ENCODE measurements at places on chromosomes 5 and 9.

DNA sequence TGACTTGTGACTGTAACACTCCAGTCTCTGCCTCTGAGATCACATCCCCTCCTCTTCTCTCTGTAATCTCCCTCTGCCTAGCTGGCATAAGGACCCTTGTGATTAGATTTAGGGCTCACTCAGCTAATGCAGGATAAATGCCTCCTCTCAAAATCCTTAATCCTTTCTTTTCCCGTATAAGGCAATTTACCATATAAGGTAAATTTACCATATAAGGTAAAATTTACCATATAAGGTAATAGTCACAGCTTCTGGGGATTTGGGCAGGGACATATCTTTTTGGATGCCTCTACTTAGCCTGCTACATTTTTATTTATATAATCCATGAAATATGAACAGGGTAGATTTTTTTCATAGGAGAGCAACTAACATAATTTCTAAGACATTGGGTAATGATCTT is 318.0 kb upstream of the PUM3 start:
- ATAC-seq, result no peak

DNA sequence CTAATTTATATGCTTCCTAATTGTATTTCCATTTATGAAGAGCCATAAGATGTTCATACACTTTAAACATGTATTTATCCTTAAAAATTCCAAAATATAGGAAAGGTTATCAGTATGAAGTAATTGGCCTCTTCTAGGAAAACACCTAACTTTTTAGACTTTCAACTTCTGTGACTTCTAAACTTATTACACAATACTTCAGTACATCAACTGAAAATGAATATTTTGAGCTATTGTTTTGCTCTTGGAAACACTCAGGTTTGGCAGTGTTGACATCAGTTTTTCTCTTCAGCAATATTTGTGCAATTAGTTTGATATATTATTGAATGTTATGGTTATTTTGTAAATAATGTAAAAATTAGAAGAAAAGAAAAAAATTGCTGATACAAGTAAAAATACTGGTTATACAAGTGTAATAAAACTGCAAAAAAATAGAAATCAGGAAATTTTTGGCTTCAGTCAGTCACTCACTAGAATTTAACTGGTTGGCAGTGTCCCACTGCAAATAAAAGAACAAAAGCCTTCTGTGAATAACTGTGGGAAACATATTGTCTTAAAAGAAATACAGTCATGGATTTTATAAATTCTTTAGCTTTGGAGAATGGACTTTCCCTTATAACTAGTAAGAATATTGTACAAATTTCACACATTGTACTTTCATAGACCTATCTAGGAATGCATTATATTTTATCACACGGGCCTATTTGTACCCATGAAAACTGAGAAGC is 635.9 kb downstream of the TLE1 start:
- ATAC-seq, result no peak

- ATAC-seq, result no peak
Measured at GRCh38 chr5:101977729-101978345, 318.2 kb downstream of the SLCO4C1 start.

- no peak for ATAC-seq
Measured at GRCh38 chr5:99068944-99069650, 140.3 kb upstream of the CHD1 start.

GRCh38 chr9:108761655-108762347 is 94.0 kb downstream of the ACTL7B start:
- peak; percentile 44 for ATAC-seq

DNA sequence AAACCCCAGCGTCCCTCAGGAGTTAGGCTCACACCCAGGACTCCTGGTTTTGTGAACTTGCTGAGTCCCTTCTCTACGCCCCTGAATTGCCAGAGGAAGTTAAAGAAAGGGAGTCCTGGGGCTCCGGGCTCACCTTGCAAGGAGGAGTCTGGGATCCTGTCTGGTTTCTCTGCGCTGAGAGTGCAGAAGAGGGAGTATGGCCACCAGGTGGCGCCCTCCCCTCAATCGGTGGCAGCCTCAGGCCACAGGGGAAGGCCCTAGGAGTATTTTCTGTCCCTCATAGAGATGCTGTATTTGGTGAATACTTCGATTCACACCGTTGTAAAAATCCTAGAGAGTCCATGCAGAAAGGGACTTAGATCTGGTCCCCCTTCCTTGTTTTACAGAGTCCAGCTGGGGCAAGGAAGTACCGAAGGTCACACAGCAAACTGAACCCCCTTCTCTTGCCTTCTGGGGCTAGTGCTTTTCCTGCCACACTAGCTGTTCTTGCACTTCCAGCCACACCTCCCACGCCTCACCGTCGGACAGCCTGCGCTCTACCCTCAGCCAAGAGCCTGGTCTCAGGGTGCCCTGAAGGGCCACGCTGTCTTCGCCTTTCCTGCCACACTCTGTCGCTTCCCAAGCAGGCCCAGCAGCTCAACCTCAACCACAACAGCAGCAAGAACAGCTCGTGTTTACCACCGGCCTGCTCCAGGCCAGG is 10.2 kb downstream of the HAND1 start:
- ATAC-seq, result peak; percentile 84

DNA sequence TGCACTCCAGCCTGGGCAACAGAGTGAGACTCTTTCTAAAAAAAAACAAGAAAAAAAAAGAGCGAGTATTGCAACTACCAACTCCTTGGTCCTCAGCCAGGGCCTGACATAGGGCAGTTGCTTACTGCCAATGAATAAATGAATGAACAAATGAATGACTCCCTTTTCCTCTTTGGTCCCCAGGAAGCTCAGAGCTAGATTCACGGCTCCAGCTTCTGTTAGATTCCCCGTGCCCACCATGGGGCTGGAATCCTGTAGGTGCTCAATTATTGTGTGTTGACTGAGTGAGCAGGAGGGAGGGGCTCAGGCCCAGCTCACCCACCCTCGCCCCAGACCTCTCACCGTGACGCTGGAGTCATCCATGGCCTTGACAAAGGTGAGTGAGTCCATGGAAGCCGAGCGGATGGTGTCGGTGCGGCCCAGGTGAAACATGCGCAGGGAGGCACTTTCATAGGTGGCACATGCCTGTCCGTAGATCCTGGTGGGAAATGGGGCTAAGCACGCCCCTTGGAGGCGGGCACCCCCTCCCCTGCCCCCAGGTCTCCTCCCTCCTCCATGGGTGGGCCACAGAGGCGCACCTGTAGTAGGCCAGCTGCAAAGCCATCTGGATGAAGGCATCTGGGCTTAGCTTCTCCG is 12.8 kb downstream of the CRAT start:
- ATAC-seq, result no peak

GRCh38 chr5:29414681-29415080 is 1778.8 kb upstream of the CDH6 start:
- no peak for ATAC-seq

GRCh38 chr5:168843277-168844015 is 264.3 kb upstream of the PANK3 start:
- ATAC-seq, result no peak

GRCh38 chr5:154793599-154794524 is 38.7 kb downstream of the LARP1 start:
- no peak for ATAC-seq

- ATAC-seq, result no peak
Measured at GRCh38 chr5:32984851-32985610, 273.9 kb downstream of the NPR3 start.

DNA sequence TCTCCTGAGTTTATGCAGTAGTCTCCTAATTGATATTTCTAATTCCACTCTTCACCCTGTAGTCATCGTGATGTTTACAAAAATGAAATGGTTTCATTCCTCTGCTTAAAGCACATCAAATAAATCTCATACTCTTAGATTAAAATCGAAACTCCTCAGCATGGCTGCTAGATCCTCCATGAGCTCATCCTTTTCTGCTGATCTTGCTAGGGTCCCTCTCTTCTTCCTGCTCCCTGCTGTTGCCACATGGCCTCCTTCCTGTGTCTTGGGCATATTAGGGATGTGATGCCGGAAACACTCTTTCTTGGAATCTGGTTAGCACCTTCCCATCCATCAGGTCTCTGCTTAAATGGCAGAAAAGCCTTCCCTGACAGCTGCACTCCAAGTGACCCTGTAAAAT is 59.5 kb upstream of the MEGF10 start:
- no peak for ATAC-seq

GRCh38 chr9:113665756-113666155 is 202.2 kb downstream of the RGS3 start:
- no peak for ATAC-seq

DNA sequence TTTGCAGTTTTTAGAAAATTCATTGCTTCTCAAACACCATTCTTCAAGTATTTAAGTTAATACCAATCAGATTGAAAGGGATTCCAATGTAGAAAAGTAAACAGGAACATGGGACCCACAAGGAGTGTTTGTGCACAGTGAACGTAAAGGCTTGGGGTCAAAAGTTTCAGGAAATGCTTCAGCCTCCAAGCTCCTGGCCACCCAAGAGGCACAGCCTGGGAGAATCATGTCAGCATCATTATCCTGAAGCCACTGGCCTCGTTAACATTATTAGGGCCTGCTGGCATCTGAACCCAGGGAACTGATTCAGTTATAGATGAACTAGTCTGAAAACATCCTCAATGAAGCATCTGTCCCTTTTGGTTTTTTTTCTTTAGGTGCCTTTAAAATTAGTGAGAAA is 122.9 kb downstream of the NXNL2 start:
- ATAC-seq, result no peak

DNA sequence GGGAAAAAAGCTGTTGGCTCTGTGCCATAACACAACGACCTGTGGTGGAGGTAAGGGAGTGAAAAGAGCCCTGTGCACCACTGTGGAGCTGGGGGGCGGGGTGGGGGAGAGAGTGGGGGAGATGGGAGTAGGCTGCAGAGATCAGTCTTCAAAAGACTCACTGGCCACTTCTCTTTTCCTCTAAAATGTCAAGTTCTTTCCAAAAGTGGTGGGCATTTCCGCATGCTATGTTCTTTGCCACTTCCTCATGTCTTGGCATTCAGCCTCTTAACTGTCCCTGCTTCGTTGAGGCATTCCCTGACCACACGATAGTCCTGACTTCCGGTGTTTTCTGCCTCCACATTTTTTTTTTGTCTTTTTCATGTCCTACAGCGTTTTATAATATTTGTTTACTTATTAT is 2.4 kb upstream of the PPP2R2B start:
- ATAC-seq, result no peak

- ATAC-seq, result no peak
Measured at GRCh38 chr5:133741818-133742355, 129.5 kb upstream of the FSTL4 start.

- ATAC-seq, result no peak
Measured at GRCh38 chr5:154794525-154795234, 39.5 kb downstream of the LARP1 start.

GRCh38 chr5:54915466-54916027 is 69.8 kb downstream of the ESM1 start:
- ATAC-seq, result no peak

DNA sequence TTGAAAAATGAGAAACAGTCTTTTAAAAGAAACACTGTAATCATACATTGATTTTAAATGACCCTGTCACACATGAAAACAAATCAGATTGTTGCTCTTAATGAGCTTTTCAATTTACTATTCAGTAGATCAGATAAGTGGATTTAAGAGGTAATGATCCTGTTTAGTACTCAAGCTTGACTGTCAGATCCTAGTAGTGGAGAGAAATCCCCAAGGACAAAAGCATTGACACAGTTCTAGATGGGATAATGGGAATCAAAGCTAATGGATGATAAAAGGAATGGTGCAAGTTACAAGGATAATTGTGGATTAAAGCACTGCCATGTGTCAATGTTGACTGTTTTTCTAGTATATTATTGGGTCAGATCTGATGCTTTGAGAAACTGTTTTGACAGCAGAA is 142.3 kb upstream of the TLX3 start:
- ATAC-seq, result no peak

DNA sequence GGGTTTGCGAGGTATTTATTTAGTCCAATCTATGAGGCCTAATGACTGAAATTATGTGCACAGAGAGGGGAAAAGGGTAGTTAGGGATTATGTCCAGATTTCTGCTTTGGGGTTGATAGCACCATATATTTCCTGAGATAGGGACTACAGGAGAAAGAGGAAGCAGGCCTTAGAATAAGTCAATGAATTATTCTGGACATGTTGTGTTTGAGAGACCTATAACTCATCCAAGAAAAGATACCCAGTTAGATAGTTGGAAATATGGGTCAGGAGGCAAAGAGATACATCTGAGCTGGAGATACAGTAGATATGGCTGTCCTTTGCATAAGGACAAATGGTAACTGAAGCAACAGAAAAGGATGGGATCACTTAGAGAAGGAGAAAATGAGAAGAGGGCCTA is 53.1 kb downstream of the NR3C1 start:
- no peak for ATAC-seq
